ENCODE measurements at places on chromosomes 4 and X. TPM values are rescaled to one million over a fixed set of nuclear protein-coding genes. Genes with fewer than 3 reads are reported as not detected.
A peak's percentile ranks its signal among the peaks of the same experiment; 100 is the strongest.

Gene NAP1L5
- total RNA-seq, result 4.7 TPM

Gene MXRA5
- total RNA-seq, result 2.9 TPM

DNA sequence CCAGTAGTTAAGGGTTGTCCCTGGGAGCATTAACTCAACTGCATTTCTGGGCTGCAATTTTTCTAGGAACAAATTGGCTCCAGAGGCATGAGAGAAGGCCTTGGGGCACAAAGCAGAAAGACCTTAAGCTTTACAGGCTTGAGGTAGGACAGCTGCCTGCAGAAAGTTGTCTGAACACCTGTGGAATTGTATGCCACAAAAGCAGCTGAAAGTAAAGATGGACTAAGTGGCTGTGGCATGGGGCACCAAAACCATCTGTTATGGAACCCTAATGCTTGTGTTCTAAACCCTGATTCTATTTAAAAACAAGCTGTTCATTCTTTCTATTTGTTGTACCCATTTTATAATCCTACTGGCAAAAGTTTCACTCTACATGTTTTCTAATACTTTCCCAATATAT, 515.2 kb downstream of the GLUD2 start:
- DNase-seq, result no peak

Gene IQCM
- total RNA-seq, result not detected

Gene GPRIN3
- under 0.01 TPM for total RNA-seq

- no peak for DNase-seq
Observed at GRCh38 chr4:82786828-82787227, 11.8 kb downstream of the SCD5 start.

Gene XAGE5
- total RNA-seq, result not detected

Gene SH3RF1
- total RNA-seq, result 38.2 TPM

Gene HTN3
- not detected for total RNA-seq

GRCh38 chr4:168397611-168398169, 79.1 kb upstream of the DDX60 start:
- DNase-seq, result no peak

DNA sequence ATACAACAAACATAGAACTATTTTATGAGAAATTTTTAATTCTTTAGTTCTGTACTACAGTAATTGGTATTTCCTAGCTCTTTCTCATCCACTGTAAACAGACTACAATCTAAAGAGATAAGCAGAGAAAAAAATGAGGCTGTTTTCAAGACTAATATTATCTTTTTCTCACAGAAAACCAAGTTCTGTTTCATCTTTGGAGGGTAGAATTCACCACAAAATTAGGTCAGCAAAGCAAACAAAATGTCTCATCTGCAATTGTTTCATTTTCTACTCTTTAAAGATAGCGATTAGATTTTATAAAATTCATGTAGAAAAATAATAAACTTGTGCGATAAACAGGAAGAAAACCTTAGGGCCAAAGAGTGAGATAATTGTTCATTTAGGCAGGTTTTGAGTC, 10.8 kb downstream of the APOO start:
- DNase-seq, result no peak

Gene FGFBP2
- total RNA-seq, result not detected

Gene TSPAN6
- 27.3 TPM for total RNA-seq

Gene PASD1
- total RNA-seq, result not detected

Gene STPG2
- 0.17 TPM for total RNA-seq

- no peak for DNase-seq
Observed at GRCh38 chrX:153019166-153019565, 25.2 kb upstream of the PNMA5 start.

DNA sequence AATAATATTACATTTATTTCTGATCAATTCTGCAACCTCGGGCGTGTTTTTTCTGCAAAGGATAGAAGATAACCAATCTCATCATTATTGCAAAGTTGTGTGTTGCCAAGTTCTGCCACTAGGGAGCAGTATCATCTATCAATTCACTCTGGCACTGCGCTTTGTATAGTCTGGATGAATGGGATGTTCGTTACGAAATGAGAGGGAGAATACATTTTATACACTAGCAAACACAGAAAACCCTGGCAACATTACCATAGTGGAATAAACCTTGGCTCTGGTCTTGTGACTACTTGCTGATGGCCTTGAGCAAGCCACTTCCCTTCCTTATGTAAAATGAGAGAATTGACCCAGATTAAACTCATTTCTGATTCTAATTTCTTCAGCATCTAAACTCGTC, 97.5 kb upstream of the ZNF518B start:
- peak; percentile 61 for DNase-seq

GRCh38 chr4:70747874-70748273, 26.1 kb downstream of the RUFY3 start:
- no peak for DNase-seq

Gene OPRPN
- total RNA-seq, result not detected

- DNase-seq, result no peak
Observed at GRCh38 chrX:103949506-103949905, 12.9 kb upstream of the TMSB15B start.

Gene KLHL13
- 8.7 TPM for total RNA-seq

DNA sequence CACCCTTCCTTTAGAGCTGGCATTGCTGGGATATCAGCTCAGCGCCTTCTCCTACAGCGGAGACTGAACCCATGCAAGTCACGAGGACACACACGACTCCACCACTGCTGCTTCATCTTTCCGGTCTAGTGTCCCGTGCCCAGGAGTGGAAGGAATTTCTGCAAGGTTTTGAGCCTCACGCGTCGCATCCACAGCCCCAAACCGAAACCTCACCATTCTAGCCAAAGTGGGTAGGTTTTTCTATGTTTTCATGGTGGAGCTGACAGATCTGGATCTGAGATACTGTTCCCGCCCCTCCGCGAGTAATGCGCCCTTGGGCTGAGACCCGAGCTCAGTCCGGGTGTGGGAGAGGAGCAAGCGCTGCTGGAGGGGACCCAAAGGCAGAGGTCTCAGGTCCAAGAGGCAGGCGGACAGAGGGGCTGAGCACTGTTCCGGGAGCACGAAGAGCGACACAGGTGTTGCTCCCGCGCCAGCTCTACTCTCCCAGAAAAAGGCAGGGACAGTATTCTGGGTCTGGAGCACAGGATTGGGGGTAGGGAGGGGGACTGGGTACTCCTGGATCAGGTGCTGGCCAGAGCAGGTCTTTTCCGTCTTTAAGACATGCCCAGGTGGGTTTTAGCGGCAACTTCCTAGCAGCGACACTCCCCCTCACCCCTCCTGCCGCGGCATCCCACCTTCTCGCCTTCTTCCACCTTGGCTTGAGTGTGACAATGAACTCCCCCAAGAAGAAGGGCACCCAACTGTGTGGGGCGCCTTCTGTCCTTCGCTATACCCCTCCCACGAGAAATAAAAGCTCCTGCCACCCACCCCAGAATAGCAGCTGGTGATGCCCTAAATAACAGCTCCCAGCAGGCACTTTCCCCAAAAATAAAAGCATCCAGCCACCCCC, 1.8 kb downstream of the EPHA5 start:
- DNase-seq, result no peak

Gene SMIM31
- total RNA-seq, result not detected
